ENCODE measurements at places on chromosomes 6 and 20. TPM values are rescaled to one million over a fixed set of nuclear protein-coding genes. Genes with fewer than 3 reads are reported as not detected.

- DNase-seq, result no peak
These were observed 173.3 kb downstream of the CD83 start for GRCh38 chr6:14290772-14291330.

The LY6G6C gene
- 0.51 TPM for total RNA-seq

- no peak for DNase-seq
These were observed 334.7 kb upstream of the FLRT3 start for GRCh38 chr20:14672066-14672465.

The LGSN gene
- total RNA-seq, result 0.11 TPM

DNA sequence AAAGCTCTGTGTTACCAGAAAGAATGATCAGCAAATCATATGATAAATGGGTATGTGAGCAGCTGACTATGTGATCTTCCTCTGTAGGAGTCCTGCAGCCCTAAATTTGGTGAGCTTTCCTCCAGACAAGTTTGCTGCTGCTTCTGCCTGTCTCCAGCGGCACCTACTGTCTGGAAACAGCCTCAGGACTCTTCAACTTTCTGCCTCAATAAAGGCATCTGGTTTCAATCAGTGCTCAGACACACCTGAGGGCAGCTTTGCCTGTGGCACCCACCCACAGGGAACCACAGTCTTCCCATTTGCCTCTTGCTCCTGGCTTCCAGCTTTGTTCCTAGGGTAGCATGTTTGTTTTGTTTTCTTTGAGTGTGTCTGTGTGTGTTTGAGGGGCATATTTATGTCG lies 727.9 kb upstream of the MAN1A1 start:
- DNase-seq, result peak; percentile 1

DNA sequence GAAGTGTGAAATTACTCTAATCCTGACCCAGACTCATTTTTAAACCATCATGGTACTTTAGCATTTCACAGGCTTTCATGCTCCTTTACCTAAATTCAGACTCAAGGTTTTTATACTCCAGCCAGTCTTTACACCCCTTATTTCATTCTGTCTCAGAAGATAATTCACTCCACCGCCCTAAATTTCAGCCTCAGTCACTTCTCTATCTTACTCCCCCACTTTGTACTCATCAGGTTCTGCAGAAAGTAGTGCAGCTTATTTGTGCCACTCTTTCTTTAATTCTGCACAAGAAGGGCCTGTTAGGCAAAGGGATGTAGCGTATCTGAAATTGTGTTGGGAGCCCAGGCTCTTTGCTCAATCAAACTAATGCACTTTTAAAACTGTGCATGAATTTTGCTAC lies 205.5 kb downstream of the ARHGAP18 start:
- no peak for DNase-seq

DNA sequence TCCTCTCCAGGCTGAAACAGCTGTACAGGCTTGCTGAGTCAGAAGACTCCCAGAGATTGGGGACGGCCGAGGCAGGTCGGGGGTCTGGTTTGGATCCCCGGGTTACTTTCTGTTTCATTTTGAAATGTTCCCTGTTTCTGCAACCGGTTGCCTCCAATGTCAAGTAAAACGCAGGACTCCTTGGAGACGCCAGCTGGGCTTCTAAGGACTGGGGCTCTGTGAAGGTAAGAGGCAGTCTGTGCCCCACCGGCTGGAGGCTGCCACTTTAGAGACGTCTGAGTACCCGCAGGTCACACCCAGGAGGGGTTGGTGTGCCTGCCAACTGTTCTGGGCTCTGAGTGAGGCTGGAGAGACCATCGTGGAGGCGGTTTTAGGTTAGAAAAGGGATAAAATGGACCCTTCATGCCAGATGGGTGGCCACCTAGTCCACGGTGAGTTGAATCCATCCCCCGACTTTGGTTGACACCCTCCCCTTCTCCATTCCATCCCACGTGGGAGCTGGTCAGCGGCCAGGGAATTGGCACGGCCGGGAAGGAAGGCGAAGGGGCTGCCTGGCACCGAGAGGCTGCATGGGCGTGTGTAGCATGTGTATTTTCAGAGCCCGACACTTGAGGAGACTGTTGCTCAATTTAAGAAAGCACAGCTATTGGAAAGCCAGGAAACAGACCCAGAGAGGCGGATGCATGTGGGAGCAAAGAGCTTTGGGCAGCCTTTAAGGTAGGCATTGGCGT lies 240.9 kb downstream of the PHACTR1 start:
- peak; percentile 83 for DNase-seq

Data from LHCN-M2 (cell line).